ENCODE measurements at places on chromosomes 5 and 9.

- DNase-seq = no peak
These were observed 36.1 kb upstream of the LPAR1 start for GRCh38 chr9:111074395-111074794.

- DNase-seq = no peak
These were observed 12.0 kb downstream of the BTNL9 start for GRCh38 chr5:181051841-181052671.

GRCh38 chr9:110939047-110939446 lies 99.2 kb downstream of the LPAR1 start:
- no peak for DNase-seq

DNA sequence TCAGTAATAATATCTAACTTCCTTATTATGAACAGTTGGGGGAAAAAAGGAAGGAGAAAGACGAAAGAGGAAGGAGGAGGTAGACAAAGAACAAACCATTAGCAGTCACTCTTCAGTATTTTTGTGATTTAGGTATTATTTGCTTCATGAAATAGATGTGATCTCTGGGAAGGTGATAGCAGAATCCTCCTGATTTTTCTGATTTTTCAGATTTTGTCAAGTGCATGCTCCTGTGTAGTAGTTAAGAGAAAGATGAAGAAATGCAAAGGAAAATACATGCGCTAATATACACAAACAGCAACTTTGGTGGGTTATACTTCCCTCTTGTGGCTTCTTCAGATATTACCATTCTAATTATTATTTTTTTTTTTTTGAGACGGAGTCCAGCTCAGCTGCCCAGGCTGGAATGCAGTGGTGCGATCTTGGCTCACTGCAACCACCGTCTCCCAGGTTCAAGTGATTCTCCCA lies 31.6 kb downstream of the LMNB1 start:
- DNase-seq = no peak

DNA sequence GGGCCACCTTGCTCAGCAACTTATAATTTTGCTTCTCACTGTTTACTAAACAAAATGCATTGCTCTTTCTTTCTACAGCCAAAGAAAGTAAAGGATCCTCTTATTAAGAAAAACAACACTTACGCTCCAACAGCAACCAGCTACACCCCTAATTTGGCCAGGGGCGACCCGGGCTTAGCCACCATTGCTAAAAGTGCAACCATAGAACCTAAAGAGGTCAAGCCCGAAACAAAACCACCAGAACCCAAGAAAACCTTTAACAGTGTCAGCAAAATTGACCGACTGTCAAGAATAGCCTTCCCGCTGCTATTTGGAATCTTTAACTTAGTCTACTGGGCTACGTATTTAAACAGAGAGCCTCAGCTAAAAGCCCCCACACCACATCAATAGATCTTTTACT lies 49.1 kb downstream of the GABRA1 start:
- DNase-seq = no peak

DNA sequence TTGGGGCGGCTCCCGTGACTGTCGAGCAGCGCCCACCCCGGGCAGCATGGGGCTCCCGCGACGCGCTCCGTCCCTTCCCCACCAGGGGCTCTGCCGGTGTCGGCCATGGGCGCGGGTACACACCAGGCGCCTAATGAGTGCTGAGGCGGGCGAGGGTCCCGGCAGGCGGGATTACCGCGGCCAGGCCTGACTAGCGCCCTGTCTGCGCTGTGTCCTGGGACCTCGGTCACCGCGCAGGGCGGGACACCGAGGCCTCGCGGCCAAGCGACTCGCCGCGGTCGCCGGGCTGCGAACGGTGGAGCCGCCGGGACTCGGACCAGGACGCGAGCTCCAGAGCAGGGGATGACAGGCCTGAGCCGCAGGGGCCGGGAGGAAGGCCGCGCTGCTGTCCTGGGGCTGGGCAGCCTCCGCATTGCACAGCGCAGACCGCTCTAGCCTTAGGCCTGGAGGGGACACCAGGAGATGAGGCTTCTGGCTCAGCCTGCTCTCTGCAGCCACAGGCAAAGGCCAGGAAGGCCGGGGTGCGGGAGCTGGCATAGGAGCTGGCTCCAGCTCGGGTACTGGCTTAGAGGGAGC lies 14.1 kb downstream of the LCN10 start:
- no peak for DNase-seq

GRCh38 chr5:168553377-168554130 lies 24.4 kb downstream of the FBLL1 start:
- DNase-seq = no peak
